ENCODE measurements at places on chromosomes 7 and 10.
A peak's percentile ranks its signal among the peaks of the same experiment; 100 is the strongest.

GRCh38 chr10:43961523-43962345 lies 313.1 kb upstream of the ZNF32 start:
- no peak for DNase-seq

DNA sequence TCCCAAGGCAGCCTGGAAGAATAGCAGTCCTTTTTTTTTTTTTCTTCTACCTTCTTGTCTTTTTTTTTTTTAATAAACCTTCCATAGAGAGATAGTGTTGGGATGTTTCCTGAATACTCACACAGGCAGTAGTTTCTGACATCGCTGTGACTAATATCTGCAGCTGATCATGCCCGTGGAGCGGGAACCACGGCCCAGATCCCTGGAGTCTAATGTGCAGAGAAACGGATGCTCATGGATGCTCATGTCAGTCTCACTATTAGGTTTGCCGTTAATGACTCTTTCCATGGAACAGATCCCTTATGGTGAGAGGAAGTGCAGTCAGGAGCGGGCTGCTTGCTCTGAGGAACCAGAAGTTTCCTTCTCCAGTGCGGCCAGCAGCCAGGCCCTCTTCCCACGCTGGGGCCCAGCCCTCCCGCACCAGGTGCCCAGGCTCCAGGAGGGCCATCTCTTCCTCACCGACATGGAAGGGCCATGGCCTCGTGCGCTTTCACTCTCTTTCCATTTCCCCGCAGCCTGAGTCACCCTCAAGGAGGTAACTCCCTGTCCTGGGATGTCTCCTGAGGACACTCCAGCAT lies 132.5 kb downstream of the WDR37 start:
- DNase-seq = no peak

- DNase-seq = no peak
Observed at GRCh38 chr7:87111877-87112276, 40.4 kb upstream of the DMTF1 start.

DNA sequence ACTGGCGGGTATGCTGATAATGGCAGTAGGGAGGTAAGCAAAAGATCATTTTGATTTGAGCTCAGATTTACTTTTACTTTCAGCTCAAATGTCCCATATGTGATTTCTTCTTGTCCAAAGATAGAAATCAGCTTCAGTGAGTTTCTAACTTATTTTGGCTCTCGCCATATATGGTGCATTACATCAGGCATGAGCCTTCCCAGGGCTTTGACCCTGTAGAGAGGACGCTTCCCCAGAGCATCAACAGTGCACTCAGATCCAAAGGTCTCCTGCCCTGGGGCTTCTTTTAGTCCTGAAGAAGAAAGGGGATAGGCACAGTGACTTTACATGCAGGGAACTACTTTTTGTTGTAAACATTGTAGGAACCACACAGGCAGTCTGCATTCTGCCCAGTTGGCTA lies 128.6 kb upstream of the PDLIM1 start:
- no peak for DNase-seq

GRCh38 chr10:127894146-127894545 lies 1.4 kb upstream of the CLRN3 start:
- no peak for DNase-seq

DNA sequence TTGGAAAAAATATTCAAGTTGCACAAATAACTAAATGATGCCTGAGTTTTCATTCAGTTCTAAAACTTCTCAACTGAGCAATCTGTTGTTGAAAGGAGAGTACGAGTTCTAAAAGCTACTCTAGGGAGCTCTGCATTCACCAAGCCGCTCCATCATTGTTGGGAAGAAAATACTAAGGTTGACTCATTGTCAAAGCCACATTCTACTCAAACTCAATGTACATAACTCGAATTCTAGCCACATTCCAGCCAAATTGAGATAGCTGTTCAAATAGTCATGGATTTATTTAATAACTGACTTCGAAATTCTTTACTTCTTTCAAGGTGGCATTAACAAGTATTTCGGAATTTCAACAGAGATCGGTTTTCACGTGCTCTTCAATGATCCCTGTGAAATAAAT lies 63.4 kb downstream of the KIAA1217 start:
- DNase-seq = no peak

DNA sequence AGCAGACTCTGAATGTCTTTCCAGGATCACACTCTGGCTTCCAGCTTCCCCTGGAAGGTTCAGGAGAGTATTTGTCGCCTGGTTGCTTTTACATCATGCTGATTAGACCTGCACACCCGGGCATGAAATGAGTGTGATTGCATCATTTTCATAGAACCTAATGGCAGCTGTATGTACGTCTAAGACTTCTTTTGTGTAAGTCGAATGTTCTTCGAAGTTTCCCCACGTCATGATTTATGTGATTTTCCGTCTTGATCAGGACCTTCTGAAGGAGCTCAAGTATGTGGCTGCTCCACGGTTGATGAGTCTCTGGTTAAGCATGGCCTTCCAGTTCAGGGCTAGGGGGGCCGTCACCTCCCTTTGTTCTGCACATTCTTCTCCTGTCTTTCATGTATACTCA lies 4.5 kb downstream of the EIF4H start:
- no peak for DNase-seq

DNA sequence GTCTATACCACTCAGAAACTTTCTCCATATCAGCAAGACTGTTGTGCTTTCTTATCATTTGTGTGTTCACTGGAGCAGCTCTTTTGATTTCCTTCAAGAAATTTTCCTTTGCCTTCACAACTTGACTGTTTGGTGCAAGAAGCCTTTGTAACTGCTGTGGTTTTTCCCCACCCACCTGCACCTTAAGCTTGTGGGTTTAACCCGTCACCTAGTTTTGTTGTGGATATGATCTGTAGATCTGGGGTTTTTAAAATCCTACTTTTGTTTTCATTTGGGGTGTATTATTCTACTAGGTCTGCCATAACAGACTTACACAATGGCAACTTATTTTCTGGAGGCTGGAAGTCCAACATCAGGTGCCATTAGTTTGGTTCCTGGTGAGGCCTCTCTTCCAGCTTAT lies 30.5 kb upstream of the CHST3 start:
- DNase-seq = peak; percentile 58

DNA sequence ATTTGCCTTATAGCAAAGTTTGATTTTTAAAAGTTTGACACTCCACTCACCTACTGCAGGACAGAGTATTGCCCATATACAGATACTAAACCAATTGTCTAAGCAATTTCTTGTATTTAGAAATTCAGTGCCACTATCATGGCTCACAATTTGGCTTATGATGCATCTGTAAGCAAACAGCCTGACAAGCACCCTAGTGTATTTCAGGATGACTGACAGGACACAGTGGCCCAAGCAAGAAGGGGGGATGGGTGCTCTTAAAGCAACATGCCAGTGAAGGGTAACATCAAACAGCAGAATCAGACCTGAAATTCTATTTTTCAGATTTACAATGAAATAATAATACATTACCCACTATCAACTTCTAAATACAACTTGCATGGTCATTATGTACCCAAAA lies 30.5 kb downstream of the CTNNA3 start:
- DNase-seq = no peak

DNA sequence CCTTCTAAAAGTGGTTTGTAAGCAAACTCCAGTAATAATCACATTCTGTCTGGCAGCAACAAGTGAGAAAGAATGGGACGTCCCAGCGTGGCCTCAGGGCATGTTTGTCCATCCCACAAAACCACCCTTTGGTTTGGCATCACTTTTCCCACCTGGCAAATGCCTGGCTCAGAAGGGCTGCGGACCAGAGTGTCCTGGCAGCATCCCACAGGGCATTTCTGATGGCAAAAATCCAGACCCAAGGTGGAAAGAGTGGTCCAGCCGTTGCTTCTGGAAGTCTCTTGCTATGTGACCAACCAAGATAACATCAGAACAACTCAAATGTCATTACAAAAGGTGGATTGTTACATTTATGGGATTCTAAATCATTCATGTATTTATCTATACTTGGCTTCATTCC lies 174.4 kb downstream of the CREB5 start:
- no peak for DNase-seq

- no peak for DNase-seq
Observed at GRCh38 chr7:90876701-90877100, 280.6 kb downstream of the CDK14 start.

DNA sequence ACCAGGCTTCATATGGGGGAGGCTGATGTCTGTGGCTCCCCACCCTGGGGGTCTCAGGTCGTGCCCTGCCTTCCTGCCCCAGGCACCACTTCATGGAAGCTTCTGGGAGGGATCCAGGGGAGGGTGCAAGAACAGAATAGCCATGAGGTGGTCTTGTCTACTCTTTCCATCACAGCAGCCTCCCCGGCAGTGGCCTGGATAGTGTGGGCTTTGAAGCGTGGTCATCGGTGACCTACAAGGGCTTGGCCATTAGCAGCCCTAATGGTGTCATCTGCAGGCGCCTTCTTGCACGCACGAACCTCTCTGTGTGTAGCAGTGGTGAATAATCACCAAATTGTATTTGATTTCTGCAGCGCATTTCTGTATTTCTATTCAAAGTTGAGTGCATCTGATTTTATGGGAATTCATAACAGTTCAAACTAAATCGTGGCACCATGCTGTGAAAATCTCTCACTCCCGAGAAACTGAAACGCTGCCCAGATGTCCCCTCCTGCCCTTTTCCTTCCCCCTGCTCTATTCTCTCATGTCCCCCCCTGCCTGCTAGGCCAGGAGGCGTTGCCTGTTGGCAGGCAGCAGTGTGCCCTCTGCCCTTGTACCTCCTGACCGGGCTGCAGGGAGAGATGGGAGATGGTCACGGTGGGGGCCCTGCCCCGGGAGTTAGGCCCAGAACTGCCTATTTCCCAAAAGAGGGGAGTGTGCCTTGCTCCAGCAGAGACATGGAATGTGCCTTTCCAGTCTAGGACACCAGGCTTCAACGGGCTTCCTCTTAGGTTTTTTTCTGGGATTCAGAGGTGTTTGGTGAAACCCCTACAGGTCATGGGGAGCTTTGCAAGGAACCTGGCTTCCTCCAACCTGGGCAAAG lies 34.8 kb downstream of the CDH23 start:
- no peak for DNase-seq

DNA sequence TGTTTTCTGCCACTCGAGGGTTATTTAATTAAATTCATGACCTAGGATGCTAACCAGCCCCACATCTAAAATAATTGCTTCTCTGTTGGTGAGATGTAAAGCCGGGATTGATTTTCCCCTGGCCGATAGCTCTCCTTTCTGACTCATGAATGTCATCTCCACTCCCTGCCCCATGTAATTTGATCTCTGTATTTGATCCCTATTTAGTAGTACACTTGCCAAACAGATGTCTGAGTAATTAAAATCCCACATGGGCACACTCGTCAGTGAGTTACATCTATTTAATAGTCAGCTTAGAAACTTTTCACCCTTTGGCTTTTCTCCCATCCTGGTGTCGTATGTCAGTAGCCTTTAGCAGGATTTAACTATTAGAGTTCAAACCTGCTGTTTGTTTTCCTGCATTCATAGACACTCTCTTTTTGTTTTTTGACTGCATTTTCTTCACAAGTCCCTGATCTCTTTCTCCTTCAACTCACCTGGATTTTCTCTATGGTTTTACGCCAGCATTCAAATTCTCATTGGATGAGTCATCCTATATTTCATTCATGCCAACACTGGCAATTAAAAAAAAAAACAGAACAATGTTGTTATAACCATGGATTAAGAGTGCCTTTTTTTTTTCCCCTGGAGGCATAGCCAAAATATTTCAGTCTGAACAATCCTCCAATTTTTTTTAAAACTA lies 82.7 kb downstream of the SPAG6 start:
- DNase-seq = no peak

DNA sequence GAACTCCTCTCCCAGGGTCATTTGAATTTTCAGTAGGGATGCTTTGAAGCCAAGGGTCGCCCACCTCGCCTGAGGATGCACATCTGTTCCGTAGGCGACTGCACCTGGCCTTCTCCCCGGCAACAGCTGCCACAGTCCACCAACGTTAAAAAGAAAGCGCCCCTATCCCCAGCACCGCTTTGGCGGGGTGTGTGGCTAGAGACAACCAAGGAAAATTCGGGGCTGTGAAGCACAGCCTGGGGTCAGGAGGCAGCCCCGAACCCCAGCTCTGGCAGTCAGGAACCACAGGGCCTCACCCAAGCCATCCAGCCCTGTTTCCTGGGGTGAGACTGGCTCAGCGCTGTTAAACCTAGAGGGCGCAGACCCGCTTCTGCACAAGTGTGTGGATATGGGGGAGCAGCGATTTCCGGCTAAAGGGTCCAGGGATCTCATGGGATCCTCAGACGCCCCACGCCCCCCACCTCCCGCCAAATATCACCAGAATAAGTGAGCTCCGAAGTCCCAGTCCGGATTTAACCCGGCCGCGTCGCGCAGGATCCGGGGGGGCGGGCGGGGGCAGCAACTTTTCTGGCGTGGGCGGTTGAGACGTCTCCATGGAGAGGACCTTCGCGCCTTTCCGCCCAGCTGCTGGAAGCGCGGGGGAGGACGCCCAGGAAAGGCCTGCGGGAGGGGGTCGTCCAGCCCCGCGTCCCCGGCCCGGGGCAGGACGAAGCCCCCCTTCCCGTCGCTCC lies 822 bp downstream of the ZC3HAV1L start:
- DNase-seq = peak; percentile 23

DNA sequence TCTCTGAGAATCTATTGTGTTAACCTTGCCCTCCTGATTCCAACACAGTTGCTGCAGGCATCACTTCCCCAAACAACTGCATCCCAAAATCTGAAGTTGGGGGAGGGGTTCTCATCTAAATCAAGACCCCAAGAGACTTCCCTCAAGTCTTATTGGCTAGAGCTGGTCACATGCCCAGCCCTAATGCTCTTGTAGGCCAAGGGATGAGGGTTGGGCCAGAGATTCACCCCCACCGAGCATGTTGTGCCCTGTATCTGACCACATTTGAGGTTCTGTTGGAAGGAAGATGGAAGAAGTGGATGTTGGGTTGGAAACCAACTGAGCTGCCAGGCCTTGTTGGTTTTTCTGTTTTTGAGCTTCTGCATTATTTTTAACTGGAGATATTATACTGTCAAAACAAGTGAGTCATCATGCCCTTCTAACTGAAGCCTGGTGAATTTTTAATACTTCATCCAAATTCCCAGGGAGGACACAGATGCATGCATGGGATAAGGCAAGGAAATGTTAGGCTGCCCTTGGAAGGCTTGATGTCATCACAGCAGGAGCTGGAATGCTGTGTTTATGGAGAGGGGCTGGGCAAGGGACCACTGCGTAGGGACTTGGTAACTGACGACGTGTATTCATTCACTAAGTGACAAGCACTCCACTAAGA lies 68.6 kb upstream of the CACUL1 start:
- DNase-seq = no peak

- DNase-seq = no peak
Observed at GRCh38 chr7:8751557-8752231, 318.3 kb downstream of the NXPH1 start.

DNA sequence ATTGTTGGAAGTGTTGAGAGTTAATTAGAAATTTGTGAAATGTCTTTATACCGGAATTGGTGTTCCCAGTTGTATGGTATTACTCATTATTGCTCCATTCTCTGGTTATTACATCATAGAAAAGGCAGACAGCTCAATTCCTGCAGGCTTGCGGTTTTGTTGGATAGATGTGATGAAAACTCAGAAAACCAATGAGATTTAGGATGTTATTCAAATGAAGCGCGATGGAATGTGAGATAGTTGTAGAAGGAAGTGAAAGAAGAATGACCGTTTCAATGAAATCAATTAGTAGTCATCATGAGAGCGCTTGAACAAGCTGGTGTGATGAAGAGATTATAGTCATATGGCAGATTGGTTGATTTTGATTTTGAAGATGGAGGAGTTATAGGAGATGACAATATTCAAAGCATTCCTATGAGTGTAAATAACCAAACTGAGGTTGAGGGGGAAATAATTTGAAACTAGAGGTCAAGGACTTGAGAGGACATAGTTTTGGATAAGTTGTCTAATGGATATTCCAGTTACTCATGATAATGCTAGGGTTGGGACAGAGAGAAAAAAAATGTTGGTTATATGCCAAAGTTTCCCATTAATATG lies 991.5 kb downstream of the NRG3 start:
- no peak for DNase-seq

GRCh38 chr7:84271543-84271942 lies 77.0 kb upstream of the SEMA3A start:
- no peak for DNase-seq

Measured in stimulated activated CD4-positive, alpha-beta T cell treated with anti-CD3 and anti-CD28 coated beads, Interleukin-2, amount 100 ng/mL, for 48 hours (primary cell).